Large intestine (tissue), 12 donors: ENCODE measurements at places on chromosomes 12 and 14.

DNA sequence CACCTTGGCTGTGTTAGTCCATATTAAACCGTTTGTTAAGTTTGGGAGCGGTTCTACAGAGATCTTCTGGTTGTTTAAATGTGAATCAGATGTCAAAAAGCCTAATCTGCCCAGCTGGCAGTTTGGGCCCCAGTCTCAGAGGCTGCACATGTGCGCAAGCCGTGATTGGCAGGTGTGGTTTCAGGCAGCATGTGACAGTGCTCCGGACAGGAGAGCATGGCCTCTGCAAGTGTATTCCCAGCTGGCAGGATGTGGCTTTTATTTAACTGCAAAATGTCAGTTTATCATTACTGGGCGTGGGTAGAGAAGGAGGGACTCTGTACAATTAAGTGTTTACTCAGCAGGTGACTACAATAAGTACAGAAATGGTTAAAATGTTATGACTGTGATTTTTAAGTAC is 77.5 kb downstream of the PELI2 start:
- no peak for DNase-seq

DNA sequence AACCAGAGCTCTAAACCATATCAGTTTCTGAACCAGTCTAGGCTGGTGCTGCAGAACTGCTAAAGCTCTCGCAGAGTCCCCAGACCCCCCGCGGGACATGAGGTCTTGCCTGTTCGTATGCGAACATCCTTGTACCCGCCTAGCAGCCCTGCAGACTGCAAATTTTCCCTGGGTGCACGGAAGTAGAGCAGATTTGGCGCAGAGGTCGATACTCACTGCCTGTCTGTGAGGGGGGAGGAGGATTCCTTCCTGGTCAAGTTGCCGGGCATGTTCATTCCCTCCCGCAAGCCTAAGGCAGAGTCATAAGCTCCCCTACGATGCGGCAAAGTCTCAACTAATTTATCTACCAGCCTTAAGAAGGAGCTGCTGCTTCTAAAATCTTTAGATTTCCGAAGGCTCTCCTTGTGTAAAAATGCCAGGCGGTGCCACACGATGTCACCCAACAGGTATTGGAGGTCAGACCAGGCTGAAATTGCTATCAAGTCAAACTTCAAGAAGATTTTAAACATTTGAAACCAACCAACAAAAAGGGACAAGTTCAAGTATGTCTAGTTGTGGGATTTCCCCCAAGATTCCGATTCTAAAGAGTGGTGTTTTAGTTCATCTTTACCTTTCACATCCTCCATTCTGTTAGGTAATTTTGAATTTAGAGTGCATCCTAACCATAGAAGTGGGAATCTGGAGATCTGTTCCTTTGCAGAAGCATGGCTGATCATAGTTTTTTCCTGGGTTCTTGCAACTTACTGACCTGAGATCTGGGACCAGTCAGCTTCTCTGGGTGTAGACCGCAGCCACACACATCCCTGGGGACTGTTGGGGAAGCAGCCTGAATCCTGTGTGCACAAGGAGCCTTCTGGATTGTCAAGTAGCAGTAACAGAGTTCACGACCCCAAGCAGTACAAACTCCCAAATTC is 1.6 kb upstream of the PAX9 start:
- DNase-seq, result no peak

GRCh38 chr14:58145936-58146335 is 6.1 kb downstream of the ARMH4 start:
- DNase-seq, result no peak

DNA sequence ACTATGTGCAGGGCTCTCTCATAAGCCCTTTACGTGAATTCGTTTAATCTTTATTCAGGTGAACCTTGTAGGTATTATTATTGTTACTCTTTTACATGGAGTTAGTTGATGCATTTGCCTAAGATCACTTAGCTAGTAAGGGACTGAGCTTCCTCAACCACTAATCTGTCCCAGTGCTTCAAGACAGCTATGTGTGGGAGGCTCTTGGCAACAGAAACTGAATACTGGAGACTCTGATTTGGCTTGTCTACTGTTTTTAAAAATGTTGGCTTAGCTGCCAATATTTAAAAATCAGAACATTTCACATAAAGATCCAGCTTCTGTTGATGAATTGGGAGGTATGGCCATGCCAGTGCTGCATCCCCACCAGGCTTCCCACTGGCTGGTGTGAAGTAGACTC is 6.8 kb downstream of the KNTC1 start:
- DNase-seq, result no peak

- no peak for DNase-seq
Measured at GRCh38 chr12:29216266-29216665, 67.2 kb downstream of the FAR2 start.

DNA sequence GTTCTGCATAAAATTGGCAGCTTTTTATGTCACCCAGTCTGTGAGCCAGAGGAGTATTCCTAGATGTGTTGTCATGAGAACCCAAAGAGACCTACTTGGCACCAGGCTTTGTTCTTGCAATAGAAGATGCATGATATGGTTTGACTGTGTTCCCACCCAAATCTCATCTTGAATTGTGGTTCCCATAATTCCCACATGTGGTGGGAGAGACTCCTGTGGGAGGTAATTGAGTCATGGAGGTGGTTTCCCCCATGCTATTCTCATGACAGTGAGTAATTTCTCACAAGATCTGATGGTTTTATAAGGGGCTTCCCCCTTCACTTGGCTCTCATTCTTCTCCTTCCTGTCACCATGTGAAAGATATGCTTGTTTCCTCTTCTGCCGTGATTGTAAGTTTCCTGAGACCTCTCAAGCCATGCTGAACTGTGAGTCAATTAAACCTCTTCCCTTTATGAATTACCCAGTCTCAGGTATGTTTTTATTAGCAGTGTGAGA is 572.0 kb upstream of the ATP2B1 start:
- no peak for DNase-seq

DNA sequence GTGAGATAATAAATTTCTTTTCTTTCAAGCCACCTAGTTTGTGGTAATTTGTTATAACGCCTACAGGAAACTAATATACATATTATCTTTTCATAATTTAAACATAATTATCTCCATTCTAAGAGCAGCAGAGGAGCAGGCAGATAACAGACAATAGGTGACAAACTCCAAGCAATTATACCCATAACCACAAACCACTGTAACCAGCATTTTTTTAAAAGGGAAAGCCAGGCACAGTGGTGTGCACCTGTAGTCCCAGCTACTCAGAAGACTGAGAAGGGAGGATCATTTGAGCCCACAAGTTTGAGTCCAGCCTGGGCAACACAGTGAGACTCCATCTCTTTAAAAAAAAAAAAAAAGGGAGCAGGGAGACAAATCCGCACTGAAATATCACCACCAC is 54.9 kb downstream of the ATF7 start:
- no peak for DNase-seq

DNA sequence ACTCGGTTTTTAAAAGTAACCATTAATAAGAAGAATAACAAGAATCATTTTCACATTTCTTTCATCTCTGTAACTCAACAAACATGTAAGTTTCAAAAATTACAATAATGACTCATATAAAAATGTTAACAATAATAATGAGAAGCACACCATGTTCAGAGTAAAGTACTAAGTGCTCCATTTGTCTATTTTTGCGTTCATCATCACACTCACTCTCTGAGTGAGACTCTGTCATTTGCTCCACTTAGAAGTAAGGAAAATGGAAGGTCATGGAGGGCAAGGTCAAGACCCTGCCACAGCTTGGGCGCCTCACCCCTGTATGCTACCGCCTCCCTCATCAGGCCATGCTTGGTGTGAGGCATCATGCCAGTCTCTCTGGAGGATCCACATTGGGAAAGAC is 129.9 kb downstream of the TMEM30B start:
- no peak for DNase-seq

DNA sequence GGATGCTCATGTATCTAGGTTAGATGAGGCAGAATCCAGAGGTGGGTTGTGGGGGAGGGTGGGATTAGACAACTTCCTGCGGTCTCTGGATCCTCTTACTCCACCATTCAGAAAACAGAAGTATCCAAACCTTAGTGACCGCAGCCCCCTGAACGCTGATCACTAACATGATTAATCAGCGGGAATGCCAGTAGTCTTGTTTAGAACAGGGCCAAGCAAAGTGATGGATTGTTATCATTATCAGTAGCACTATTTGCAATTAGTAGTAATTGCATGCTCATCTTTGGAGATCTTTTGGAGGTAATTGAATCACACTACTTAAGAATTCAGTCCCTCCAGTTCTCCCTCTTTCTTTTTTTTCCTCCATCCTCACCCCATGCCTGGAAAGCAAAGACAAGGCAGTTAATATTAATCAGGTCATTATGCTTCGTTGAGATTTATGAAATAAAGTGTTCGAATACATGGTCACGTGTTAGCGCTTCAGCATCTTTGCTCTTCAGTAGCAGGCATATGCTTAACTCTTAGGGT is 182.8 kb upstream of the NTF3 start:
- DNase-seq, result no peak

- DNase-seq, result no peak
Measured at GRCh38 chr14:38737686-38738407, 365.2 kb downstream of the SEC23A start.

DNA sequence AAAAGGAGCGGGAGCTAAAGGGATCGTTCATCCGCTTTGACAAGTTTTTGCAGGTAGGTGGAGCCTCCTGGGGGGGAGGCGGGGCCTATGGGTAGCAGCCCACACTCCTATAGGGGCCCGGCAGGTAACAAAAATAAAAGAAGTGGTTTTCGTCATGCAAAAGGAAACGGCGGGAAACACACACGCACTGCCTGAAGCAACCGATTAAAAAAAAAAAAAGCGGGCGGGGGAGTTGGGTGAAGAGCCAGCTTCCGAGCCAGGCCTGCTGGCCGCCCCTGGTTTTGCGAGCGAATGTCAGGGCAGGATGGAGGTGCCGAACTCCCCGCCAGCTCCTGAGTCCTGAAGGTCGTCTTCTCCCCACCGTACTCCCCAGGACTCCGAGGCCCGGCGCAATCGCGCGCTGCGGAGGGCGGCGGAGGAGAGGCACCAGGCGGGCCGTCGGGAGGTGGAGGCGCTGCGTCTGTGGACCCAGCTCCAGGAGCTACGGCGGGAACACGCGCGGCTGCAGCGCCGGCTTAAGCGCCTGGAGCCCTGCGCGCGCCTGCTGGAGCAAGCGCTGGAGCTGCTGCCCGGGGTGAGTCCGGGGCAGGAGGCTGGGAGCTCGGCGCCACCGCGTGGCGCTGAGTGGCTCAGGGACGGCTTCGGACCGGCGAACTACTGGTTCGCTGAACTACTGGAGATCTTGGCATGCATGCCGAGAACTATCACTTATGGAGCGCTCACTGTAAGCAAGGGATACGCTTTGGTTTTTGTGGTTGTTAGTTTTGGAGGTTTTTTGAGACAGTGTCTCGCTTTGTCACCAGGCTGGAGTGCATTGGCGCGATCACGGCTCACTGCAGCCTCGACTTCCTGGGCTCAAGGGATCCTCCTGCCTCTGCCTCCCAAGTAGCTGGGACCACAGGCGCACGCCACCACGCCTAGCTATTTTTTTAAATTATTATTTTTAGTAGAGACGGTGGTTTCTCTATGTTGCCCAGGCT is 3.6 kb downstream of the CFAP73 start:
- DNase-seq, result peak; percentile 66

DNA sequence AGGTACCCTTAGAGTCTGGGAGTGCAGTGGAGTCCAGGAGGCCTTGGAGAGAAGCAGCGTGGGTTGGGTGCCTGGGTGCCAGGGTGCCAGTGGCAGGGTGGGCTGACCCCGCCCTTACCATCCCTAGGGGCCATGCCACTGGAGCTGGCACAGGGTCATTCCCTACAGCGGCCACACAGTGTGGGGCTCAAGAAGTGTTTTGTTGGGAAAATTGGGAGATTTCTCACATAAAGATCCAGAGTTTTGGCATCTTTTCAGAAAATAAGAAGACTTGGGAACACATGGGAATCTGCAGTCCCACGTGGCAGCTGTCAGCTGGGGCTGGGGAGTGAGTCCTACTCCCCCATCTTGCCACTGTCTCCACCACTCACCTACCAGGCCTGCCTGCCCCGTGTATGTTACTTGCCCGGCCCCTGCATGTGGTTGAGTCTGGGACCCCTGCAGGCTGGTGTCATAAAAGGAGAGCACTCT is 4.2 kb downstream of the VASH1 start:
- DNase-seq, result no peak

DNA sequence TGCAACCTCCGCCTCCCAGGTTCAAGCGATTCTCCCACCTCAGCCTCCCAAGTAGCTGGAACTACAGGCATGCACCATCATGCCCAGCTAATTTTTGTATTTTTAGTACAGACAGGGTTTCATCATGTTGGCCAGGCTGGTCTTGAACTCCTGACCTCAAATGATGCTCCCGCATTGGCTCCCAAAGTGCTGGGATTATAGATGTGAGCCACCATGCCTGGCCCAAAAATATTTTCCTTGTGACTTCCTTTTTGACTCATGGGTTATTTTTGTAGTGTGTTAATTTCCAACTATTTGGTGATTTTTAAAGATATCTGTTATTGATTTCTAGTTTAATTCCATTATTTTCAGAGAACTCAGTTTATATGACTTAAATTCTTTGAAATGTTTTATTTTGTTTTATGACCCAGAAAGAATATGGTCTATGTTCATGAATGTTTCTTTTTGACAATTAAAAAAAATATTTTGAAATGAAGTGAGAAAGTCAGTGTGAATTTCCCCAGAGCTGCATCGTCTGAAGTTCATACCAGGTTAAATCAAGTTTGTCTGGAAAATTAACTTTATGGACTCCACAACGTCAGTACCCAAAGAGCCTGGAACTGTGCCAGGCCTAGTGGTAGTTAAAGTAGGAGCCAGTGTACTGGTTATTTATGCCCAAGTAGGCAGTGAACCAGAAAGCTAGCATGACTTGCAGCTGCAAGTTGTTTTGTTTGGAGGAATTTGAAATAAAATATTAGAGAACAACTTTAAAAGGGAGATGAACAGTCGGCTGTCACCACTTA is 2.8 kb upstream of the CDKL1 start:
- no peak for DNase-seq

- DNase-seq, result no peak
Measured at GRCh38 chr14:95541346-95541745, 6.5 kb downstream of the GLRX5 start.
